ENCODE measurements at places on chromosomes 2 and 18.

- DNase-seq: no peak
Measured at GRCh38 chr2:191126386-191127085, 24.3 kb downstream of the STAT4 start.

DNA sequence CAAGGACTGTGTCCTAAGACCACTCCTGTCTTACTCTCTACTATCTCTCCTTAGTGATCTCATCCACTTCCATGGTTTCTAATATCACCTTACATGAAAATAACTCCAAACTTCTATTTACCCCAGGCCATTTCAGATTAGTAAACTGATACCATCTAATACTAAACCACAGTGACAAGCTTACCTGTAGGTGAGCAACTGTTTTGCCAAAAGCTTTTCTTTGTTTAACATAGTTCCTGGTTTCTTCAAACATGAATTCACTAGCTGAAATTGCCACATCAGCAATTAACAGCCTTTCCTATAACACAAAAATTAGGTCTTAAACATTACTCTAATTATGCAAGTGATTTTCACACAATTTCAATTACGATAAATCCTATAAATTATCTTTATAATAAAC is 22.1 kb downstream of the ACADL start:
- no peak for DNase-seq

DNA sequence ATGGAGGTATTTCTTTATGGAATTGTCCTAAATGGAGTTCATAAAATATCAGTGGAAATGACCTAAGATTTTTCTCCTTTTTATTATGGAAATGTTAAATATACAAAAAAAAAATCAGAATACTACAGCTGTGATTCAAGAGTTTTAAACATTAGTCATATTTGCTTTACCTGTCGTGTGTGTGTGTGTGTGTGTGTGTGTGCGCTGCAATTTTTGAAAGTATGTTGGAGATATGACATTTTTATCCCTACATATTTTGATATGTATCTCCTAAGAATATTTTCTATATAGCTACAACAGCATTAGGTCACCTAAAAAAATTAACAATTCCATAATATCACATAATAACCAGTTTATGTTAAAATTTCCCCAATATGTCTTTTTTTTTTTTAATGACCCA is 85.5 kb downstream of the FAM117B start:
- DNase-seq: no peak

DNA sequence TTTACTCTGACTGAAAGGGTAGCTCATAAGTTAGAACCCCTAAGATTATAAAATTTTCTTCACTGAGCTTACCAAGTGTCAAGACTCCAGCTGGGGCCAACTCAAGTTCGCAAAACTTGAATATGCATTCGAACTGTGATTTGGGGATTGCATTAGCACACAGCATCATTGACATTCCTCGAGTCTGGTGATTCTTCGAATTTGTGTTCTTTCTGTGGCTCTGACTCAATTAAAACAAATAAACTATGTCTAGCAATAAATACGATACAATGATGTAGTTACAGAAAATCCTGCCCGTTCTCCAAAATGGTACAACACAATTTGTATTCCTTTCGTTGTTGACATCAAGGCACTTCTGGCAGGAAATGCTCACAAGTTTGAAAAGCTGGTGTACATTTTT is 11.1 kb downstream of the CCL20 start:
- no peak for DNase-seq

- no peak for DNase-seq
Measured at GRCh38 chr18:68056936-68057335, 540.4 kb upstream of the DSEL start.

GRCh38 chr2:203681978-203682377 is 24.5 kb upstream of the CD28 start:
- no peak for DNase-seq

DNA sequence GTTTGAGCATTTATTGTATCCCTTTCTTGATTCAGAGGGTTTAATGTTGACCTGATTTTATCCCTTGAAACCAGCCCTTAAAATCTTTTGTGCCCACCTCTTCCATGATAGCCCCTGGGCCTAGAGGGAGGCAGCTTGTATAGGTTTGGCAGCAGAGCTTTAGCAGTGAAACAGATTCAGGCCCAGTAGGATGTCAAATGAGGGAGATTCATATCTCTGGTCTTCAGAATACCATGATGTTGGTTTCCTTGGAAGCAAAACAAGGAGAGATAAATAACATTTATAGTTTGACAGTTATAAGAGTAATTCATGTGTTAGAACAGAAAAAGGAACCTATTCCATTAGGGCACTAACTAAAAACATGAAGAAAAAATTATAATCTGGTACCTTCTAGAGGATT is 649.2 kb downstream of the METTL4 start:
- DNase-seq: no peak

- DNase-seq: no peak
Measured at GRCh38 chr2:232458051-232458660, 2.2 kb downstream of the ALPI start.

GRCh38 chr2:204180649-204181048 is 244.1 kb downstream of the ICOS start:
- DNase-seq: no peak

DNA sequence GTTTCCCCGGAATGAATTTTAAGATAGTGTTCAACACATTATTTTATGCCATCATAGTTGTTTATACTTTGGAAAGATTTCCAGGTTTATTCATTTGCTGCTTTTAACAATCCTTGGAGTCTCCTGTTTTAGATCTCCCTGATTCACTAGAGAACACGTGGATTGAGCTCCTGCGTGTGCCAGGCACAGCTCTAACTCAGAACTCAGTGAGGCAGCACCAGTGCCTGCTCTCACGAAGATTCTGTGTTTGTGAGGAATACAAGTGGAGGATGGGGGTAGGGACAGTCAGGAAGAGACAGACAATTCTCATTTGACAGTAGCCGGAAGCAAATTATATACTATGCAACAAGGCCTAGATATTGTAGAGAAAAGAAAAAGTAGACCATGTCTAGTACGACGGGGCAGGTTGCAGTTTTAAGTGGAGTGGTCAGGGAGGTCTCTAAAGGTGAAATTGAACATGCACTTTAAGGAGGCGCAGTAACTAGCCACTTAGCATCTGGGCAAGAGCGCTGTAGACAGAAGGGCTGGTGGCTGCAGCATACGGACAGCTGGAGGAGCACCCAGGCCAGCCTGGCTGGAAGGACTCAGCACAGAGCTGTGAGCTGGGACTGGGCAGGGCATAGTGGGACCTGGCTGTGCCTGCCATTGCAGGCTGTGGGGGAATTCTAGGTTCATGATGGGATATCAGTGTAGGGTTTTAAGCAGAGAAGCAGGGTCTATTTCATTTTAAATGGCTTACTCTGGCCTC is 24.3 kb downstream of the RNF144A start:
- no peak for DNase-seq

DNA sequence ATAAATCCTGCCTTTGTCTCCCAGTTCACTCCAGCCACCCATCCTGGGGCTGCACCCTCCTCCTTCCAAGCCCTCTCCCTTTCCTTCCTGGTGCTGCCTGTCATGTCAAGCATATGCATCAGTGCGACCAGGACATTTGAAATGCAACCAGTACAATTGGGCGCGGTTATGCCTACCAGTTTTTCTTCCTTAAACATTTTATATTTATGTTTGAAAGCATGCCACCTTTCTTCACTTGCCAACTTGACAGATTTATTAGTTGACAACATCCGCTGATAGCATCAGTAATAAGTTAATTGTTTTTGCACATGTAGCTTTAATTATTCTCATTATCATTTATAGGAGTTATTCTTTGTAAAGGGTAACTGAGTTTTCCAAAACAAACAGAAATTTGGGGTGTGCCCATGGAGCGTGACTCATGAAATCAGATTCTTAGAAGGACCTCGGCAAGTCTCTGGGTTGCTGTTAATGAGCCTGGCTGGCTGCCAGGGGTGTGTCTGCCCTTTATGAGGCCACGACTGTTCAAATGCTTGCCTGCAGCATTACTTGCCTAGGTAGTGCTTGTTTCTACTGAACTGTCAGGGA is 32.8 kb upstream of the IL1B start:
- DNase-seq: peak; percentile 97

DNA sequence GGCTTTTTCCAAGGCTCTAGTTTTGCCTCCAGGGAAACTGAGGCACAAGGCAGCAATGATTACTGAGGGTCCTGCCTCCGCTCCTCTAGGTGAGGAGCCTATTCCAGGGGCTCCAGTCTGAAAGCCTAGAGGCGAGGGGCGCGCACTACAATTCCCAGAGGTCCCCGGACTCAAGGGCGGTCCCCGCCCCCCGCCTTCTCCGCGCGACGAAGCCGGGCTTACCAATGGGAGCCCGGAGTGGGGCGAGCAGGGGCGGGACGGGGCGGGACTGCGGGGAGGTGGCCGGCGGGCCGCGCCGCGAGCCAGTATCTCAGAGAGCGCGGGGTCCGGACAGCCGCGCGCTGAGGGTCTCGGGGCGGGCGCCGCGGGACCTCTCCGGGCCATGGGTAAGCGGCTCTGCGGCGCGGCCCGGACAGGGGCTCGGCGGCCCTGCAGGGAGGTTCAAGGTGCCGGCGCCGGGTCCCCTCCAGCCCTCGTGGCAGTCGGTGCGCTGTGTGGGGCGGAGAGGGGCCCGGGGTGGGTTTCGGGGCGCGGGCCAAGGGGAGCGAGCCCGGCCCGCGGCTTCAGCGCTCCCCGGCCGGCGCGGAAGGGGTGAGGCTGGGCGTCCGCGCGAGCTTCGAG is at the start of gene ARID5A:
Gene ARID5A, plus strand, starts transcription at position 308 of the 621 bp plus-strand sequence. Its CDS starts 75 bp downstream, at position 383.
- DNase-seq: peak; percentile 91

DNA sequence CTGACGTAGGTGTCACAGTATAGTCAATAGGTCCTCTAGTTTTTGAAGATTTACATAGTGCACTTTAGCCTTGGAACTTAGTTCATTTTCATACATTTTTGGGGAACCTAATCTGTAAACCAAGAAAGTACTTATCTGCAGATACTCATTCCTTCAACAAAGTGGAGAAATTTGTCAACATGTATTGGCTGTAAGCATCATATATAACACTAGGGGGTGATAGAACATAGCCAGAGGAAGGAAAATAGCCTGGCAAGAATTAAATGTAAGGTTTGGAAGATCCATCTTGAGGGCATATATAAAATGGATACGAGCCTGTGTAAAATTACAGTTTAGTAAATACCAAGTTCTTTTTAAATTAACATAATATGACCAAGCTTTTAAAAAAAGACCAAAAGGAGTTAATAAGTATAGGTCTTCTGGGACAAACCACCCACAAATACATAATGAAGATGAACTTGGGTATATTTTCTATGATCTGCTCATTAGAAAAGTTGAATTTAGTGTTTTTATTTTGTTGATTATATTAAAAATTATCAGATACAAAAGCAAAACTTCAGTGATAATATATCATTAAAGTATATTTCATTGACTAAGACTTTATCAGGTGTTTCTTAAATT is 18.2 kb downstream of the RPL37A start:
- no peak for DNase-seq

DNA sequence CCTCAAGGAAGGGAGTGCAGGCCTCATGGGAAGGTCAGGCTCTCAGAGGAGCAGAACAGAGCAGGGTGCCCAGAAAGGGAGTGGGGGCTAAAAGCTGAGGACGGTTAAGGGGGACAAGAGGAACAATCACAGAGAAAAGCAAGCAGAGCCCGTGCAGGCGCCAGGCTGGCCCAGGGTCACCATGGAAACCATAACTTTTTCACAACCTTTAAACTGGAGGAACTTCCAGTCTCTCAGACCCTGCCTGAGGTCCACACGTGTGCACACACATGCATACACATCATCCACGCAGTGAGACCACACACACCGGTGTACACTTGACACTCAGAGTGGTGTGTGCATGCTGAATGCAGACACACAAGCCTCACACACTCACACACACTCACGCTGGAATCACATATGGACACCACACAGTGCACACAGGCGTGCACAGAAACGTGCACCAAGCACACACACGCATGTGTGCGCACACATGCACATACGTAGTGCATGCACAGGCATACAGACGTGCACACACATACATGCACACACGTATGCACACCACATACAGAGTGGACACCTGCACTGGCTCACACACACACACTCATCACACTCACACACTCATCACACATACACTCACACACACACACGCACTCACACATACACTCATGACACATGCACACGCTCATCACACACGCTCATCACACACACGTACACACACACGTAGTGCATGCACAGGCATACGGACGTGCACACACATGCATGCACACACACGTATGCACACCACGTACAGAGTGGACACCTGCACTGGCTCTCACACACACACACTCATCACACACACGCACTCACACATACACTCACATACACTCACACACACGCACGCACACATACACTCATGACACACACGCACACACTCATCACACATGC is 37.2 kb upstream of the SNED1 start:
- DNase-seq: no peak

GRCh38 chr2:235406430-235406829 is 87.4 kb upstream of the AGAP1 start:
- no peak for DNase-seq
